ENCODE measurements at places on chromosomes 12 and 14.

DNA sequence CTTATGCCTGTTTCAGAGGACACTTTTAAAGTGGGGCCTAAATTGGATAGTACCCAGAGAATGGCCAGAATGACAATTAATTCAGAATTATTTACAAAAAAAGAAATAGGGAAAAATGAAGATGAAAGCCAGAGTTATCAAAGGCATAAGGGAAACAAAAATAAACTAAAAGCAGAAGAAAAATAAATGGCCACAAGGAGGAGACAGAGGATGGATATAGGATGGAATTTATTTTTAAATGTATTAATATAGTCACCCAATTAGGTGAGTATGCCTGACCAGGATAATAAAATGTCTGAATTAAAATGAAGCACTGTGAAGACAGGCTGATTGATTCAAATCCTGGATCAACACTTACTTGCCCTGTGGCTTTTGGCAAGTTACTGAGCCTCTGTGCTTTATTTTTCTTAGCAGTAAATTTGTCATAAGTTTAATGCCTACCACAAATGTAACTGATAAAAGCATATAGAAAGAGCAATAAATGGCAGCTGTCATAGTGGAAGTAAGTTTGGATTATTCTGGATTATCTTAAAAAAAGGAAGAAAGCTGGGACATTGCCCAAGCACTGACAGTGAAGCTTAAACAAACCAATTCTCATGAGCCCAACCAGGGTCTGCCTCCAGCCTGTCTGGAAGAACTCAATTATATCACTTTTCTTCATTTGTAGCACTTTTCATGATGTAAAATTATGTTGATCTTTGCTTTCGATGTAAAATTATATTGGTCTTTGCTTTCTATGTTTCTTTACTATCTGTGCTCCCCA, 3.5 kb downstream of the CLEC9A start:
- no peak for DNase-seq

- DNase-seq: no peak
Measured at GRCh38 chr14:103684471-103684870, 30.8 kb downstream of the XRCC3 start.

- DNase-seq: no peak
Measured at GRCh38 chr12:124738636-124739467, 124.8 kb downstream of the SCARB1 start.

GRCh38 chr12:69633061-69633460, 22.4 kb upstream of the LRRC10 start:
- DNase-seq: no peak

DNA sequence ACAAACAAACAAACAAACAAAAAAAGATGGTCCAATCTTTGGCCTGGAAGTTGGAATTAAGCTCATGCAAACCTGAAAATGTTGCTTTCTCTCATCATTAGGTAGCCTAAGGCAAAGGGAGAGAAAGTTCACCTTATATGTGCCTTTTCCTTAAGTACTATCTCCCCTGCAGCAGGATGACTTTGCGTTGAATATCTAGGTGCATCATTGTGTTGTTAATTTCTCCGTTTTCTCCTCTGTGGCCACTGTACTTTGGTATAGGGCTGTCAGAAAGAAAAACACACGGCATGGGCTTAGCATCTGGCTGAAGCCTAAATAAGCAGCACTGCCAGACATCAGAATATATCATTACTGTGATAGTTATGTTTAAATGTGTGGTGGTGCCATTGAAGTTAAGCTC, 345.5 kb downstream of the BCAT1 start:
- no peak for DNase-seq

- DNase-seq: no peak
Measured at GRCh38 chr14:36217732-36218131, 41.2 kb upstream of the PTCSC3 start.

DNA sequence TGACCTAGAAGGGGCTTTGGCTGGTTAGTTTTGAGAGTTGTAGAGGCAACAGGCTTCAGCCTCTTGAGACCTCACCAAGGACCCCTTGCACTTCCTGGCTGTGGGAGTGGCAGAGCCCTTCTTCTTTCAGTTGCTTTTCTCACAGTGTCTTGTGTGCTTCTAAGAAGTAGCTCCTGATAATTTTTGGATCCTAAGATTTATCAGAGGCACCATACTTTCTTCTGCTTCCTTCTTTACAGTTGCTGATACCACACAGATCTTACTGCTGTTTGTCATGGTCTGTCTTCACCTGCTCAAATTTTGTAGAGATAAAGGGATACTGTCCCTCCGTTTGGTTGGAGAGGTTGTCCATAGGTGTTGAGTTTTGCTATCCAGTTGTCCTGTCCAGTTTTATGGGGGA, 33.8 kb downstream of the VRK1 start:
- no peak for DNase-seq

DNA sequence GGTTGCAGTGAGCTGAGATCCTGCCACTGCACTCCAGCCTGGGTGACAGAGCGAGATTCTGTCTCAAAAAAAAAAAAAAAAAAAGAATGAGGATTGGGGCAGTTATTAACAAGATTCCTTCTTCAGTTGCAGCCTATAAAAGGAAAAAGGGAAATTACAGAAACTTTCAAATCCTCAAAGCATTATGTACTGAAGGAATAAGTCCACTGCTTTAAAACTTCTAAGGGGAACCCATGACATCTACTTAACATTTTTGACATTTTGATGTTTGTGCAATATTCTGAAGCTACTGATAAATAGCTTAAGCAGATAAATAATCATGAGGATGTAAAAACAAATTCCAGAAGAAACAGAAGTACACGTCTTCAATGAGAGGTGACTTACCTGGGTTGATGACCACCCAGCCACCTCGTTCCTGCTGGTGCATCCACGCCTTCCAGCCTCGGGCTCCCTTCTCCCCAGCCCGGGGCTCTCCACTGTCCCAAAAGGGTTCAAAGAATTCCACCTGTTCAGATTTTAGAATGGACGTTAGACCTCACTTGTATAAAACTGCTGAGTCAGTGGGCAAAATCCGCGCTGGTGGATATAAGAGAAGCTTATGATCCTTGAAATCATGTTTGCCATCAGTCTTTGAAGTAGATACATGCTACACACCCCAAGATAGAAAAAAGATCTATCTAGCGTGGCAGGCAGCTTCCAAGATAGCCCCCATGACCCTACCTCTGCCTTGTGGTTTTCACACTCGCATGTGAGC, 33.7 kb downstream of the NRDE2 start:
- no peak for DNase-seq
